ENCODE measurements at places on chromosomes 6 and 20. TPM values are rescaled to one million over a fixed set of nuclear protein-coding genes. Genes with fewer than 3 reads are reported as not detected.
A peak's percentile ranks its signal among the peaks of the same experiment; 100 is the strongest.

DNA sequence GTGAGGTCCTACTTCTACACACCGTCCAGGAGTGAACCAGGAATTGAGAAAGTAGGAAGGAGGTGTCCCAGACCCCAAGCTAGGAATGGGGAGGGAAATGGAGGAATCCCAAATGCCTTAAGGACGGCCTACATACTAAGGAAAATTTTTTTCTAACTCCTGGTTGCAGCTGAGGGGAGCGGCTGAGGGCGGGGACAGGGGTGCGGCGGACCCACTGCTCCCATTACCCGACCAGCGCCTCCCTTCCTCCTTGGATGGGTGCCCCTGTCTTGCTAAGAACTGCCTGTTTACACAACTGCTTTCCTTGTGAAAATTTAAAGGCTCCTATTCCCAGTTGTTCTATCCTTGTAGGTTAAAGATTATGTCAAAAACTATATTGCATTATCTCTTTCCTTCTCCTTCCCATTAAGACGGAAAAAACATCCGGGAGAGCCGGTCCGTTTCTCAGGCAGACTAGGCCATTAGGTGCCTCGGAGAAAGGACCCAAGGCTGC, 699 bp upstream of the HSPA1B start:
- no peaks in the 10 kb centered on the region for H3K27me3 ChIP-seq
- no peaks in the 10 kb centered on the region for H3K36me3 ChIP-seq
- DNase-seq, result no peak
- H3K27ac ChIP-seq, result peak overlapping the region; percentile 83

DNA sequence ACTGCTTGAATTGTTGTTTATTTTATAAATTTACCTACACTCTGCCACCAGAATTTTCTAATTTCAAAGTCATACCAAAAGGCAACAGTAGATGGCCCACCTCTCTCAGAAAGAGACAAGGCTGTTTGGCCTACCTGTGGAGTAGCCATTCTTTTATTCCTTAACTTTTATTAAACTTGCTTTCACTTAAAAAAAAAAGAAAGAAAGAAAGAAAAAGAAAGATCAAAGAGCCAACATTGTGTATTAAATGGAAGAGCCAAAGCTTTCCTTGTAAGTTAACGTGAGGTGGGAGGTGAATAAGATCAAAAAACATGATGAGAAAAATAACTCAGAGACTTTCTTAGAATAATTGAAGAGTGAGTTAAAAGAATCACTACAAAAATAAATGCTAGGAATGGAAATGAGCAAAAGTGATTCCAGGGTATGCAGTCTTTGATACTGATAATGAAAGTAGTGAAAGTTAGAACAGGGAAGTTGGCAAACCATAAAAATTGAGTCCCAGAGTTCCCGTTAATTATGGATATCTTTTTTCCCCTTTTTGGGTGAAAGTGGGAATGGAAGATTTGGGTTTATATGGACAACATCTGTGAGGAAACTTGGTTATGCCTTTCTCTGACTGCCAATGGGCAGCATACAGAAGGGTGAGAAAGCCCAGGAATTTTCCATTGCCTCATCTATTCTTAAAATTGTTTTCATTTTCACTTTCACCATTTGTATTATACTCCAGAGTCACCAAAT, 35.9 kb upstream of the MYB start:
- H3K4me3 ChIP-seq, result no peak overlapping the region
- H3K36me3 ChIP-seq, result no peaks in the 10 kb centered on the region
- H3K27me3 ChIP-seq, result no peaks in the 10 kb centered on the region
- peaks cover 12% of the 10 kb centered on the region for H3K4me1 ChIP-seq
- no peak overlapping the region for H3K27ac ChIP-seq
- DNase-seq, result peak; percentile 37

The SYNDIG1 gene
- not detected for total RNA-seq

GRCh38 chr6:130920969-130921368, 93.8 kb downstream of the SMLR1 start:
- H3K27ac ChIP-seq, result no peak overlapping the region
- no peak overlapping the region for H3K4me3 ChIP-seq
- DNase-seq, result no peak
- no peaks in the 10 kb centered on the region for H3K36me3 ChIP-seq
- no peaks in the 10 kb centered on the region for H3K4me1 ChIP-seq

The TRAM2 gene
- total RNA-seq, result 10.7 TPM

- no peaks in the 10 kb centered on the region for H3K27me3 ChIP-seq
- no peak overlapping the region for H3K27ac ChIP-seq
Observed at GRCh38 chr6:134419716-134420115, 101.8 kb upstream of the SGK1 start.

GRCh38 chr6:127459231-127459641, at the start of gene KIAA0408:
TSS of gene KIAA0408 (minus strand) at chr6:127459389. CDS start at chr6:127453981, 5,408 bp downstream.
- H3K36me3 ChIP-seq, result no peaks in the 10 kb centered on the region
- DNase-seq, result no peak
- no peaks in the 10 kb centered on the region for H3K4me1 ChIP-seq
- no peaks in the 10 kb centered on the region for H3K27me3 ChIP-seq
- no peak within 1 kb of the TSS for H3K27ac ChIP-seq

DNA sequence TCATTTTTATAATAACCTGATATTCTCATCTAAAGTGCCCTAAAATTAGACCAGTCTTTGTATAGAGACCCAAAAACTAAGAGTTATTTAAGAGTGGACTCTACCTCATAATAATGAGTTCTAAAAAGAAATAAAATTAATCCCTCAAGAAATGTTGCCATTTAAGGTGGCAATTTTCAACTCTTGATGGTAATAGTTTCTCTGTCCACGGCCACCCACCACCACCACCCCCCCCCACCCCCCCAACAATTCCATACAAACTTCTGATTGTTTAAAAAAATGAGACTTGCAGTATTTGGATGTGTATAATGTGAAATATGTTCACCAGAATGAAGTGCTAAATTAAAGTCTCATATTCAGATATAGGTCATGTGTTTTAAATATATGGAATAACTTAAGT, 2.4 kb downstream of the MAP7 start:
- DNase-seq, result no peak
- H3K4me3 ChIP-seq, result no peak overlapping the region
- H3K36me3 ChIP-seq, result no peaks in the 10 kb centered on the region
- peaks cover 13% of the 10 kb centered on the region for H3K4me1 ChIP-seq
- no peak overlapping the region for H3K27ac ChIP-seq

The FERMT1 gene
- total RNA-seq, result not detected

DNA sequence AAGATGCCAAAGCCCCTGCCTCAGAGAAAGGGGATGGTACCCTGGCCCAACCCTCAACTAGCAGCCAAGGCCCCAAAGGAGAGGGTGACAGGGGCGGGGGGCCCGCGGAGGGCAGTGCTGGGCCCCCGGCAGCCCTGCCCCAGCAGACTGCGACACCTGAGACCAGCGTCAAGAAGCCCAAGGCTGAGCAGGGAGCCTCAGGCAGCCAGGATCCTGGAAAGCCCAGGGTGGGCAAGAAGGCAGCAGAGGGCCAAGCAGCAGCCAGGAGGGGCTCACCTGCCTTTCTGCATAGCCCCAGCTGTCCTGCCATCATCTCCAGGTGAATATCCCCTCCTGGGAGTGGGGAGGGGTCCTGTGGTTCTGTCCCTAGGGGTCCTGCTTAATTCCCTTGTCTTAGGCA, 1.1 kb downstream of the MYLK2 start:
- H3K27ac ChIP-seq, result no peak overlapping the region
- no peaks in the 10 kb centered on the region for H3K36me3 ChIP-seq
- H3K27me3 ChIP-seq, result no peaks in the 10 kb centered on the region
- DNase-seq, result no peak
- H3K4me3 ChIP-seq, result no peak overlapping the region

- H3K4me1 ChIP-seq, result no peaks in the 10 kb centered on the region
- no peaks in the 10 kb centered on the region for H3K27me3 ChIP-seq
- no peak for DNase-seq
- no peak overlapping the region for H3K27ac ChIP-seq
- H3K36me3 ChIP-seq, result no peaks in the 10 kb centered on the region
Observed at GRCh38 chr20:32602273-32602672, 17.1 kb upstream of the NOL4L start.

The EDN3 gene
- total RNA-seq, result 0.93 TPM
